T-helper 17 cell (primary cell): ENCODE measurements at places on chromosomes 2 and 18.
A peak's percentile ranks its signal among the peaks of the same experiment; 100 is the strongest.

DNA sequence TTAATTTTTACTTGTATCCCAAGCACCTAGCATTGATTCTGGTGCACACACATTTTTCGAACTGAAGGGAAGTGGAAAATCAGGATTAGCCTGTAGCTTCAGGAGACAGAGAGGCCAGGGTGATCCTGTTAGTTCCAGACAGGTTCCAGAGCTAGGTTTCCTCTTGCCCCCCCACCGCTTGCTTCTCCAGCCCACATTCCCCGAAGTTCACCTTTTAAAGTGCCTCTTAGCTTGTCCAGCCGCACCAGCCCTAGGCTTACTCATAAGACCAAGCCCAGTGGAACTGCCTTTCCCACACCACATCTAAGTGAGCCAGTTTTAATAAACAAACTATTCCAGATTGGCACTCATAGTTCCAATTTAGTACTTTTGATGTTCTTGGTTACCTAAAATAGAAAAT is 898.6 kb upstream of the KLHL29 start:
- DNase-seq: no peak
- no peaks in the 10 kb centered on the region for H3K4me1 ChIP-seq
- no peaks in the 10 kb centered on the region for H3K27me3 ChIP-seq
- H3K27ac ChIP-seq: no peak overlapping the region

DNA sequence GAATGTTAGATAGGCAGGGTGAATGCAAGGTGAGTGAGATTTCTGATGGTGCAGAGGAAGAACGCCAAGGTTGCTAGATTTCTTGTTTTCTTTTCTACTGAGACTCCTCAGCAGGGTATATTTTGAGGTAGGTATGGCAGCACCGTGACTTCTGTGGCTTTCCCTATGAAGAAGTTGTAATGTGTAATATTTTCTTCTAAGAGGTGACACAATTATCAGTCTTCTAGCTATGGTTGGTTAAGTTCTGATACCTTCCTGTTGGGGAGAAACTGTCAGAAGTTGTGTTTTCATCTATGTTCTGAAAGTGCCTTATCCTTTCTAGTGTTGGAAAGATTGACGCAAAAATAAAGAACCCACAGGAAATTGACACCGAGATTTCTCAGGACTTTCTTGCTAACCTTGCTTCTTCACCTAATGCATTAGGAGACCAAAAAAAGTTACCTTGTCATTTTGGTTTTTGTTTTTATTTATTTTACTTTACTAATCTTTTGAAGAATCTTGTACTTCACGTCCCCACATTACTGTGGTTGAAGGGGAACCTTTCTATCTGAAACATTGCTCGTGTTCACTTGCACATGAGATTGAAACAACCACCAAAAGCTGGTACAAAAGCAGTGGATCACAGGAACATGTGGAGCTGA is 11.9 kb downstream of the IL18R1 start:
- peaks cover 11% of the 10 kb centered on the region for H3K36me3 ChIP-seq
- peaks cover 35% of the 10 kb centered on the region for H3K4me1 ChIP-seq
- DNase-seq: no peak
- peak overlapping the region; percentile 98 for H3K27ac ChIP-seq
- peak overlapping the region; percentile 85 for H3K4me3 ChIP-seq
- H3K27me3 ChIP-seq: no peaks in the 10 kb centered on the region

GRCh38 chr2:242054881-242055801 is 185.6 kb downstream of the RTP5 start:
- DNase-seq: no peak
- no peak overlapping the region for H3K4me3 ChIP-seq

DNA sequence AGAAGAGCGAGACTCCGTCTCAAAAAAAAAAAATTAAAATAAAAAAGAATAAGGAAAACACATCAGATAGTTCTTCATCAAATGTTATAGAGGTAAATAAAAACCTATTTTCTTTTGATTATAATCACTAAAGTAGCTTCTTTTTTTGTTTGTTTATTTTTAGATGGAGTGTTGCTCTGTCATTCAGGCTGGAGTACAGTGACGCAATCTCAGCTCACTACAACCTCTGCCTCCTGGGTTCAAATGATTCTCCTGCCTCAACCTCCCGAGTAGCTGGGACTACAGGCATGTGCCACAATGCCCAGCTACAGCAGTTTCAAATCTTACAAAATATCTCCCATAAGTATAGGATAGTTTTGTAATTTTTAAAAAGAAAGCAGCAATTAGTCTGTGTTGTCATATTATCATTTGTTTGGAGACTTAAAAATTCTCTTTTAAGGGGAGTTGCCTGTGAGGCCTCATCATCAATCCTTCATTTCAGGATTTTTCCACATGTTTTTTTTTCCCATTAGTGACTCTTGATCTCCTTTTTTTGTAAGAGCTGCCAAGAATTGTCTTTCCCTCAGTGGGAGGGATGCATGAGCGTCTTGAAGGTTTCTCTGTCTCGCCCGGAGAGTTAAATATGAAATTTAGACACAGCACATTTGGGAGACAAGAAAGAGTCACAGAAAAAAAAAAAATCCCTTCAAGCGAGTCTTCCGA is 275.9 kb downstream of the CDCA7 start:
- DNase-seq: no peak
- H3K4me3 ChIP-seq: no peak overlapping the region
- no peak overlapping the region for H3K27ac ChIP-seq
- H3K36me3 ChIP-seq: peaks cover 2% of the 10 kb centered on the region
- H3K27me3 ChIP-seq: peaks cover 53% of the 10 kb centered on the region

DNA sequence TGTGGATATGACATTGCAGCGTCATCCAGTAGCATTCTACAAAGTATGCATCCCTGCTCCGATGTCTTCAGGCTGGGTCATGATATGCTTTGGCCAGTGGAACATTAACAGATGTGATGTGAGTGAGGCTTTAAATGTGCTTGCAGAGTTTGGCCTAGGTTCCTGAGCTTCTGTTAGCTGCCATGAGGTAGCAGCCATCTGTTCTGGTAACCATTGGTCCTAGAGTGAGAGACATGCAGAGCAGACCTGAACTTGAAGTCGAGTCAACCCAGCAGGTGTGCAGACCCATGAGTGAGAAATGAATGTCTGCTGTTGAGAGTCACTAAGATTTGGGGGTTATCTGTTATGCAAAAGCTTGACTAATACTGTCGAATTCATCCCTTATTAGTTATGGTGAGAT is 73.8 kb upstream of the NABP1 start:
- peaks cover 7% of the 10 kb centered on the region for H3K4me1 ChIP-seq
- H3K4me3 ChIP-seq: no peak overlapping the region
- no peak for DNase-seq
- H3K36me3 ChIP-seq: no peaks in the 10 kb centered on the region
- peaks cover 4% of the 10 kb centered on the region for H3K27me3 ChIP-seq
- H3K27ac ChIP-seq: no peak overlapping the region

DNA sequence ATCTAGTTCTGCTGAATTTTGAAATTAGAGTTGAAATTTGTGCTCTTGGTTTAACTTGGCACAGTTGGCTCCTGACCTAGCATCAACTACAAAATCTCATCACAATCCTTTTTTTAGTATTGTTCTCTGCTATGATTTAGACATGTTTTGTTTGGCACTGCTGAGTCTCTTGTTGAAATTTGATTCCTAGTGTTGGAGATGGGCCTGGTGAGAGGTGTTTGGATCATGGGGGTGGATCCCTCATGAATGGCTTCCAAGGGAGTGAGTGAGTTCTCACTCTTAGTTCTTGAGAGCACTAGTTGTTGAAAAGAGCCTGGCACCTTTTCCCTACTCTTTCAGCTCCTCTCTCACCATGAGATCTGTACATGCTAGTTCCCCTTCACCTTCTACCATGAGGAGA is 605.6 kb upstream of the SLC39A10 start:
- H3K27me3 ChIP-seq: no peaks in the 10 kb centered on the region
- H3K36me3 ChIP-seq: no peaks in the 10 kb centered on the region
- no peak overlapping the region for H3K27ac ChIP-seq
- DNase-seq: no peak
- no peak overlapping the region for H3K4me3 ChIP-seq

DNA sequence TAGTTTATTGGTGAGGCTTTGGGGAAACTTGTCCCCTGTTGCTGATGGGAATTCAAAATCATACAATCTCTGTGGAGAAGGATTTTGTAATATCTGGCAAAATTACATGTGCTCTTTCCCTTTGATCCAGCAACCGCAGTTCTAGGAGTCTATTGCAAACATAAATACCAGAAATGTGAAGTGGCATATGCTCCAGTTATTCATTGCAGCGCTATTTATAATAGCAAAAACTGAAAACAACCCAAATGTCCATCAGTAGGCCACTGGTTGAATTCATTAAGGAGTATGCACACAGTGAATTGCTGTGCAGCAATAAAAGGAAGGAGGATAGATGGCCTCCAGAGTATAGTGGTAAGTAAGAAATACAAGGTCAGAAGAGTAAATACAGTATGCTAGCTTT is 76.5 kb downstream of the HNRNPLL start:
- no peak for DNase-seq
- H3K27me3 ChIP-seq: peaks cover 23% of the 10 kb centered on the region
- no peak overlapping the region for H3K4me3 ChIP-seq
- H3K27ac ChIP-seq: no peak overlapping the region
- H3K36me3 ChIP-seq: peaks cover 2% of the 10 kb centered on the region
- peaks cover 5% of the 10 kb centered on the region for H3K4me1 ChIP-seq

- H3K36me3 ChIP-seq: no peaks in the 10 kb centered on the region
- H3K27me3 ChIP-seq: no peaks in the 10 kb centered on the region
- no peak overlapping the region for H3K4me3 ChIP-seq
- no peak for DNase-seq
- H3K27ac ChIP-seq: no peak overlapping the region
Observed at GRCh38 chr2:241193271-241193670, 4.8 kb downstream of the ANO7 start.

- no peak overlapping the region for H3K27ac ChIP-seq
- no peak for DNase-seq
- no peak overlapping the region for H3K4me3 ChIP-seq
- H3K36me3 ChIP-seq: no peaks in the 10 kb centered on the region
- no peaks in the 10 kb centered on the region for H3K4me1 ChIP-seq
Observed at GRCh38 chr2:134985061-134985460, 62.2 kb downstream of the MAP3K19 start.

DNA sequence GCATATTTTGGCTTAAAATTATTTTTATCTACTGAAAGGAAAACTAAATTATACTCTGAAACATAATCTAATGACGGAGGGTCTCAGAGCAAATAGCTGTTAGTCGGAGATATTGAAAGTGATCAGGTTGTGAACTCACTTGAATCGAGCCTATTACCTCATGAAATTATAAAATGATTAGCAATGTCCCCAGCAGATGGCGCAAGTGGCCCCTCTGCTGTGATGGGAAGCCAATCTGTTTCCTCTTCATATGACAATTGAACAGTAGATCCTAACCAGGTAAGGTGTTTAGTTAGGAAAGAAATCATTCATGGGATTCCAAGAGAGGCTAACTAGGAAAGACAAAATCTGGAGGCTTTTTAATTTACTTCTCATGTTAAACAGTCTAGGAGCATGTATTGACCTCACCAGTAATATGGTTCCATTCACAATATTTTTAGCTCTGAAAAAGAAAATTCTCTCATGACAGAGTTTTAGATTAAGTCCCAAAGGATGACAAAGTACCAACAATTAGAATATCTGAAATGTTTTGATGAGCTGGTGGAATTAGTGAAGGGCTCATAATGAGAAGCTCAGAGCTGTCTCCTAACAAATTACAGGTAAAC is 29.9 kb upstream of the MPPE1 start:
- no peak overlapping the region for H3K4me3 ChIP-seq
- H3K4me1 ChIP-seq: no peaks in the 10 kb centered on the region
- peak; percentile 60 for DNase-seq
- no peaks in the 10 kb centered on the region for H3K36me3 ChIP-seq
- H3K27me3 ChIP-seq: no peaks in the 10 kb centered on the region
- no peak overlapping the region for H3K27ac ChIP-seq

- no peak overlapping the region for H3K27ac ChIP-seq
- DNase-seq: no peak
- H3K27me3 ChIP-seq: peaks cover 58% of the 10 kb centered on the region
- peaks cover 3% of the 10 kb centered on the region for H3K36me3 ChIP-seq
- H3K4me3 ChIP-seq: no peak overlapping the region
Observed at GRCh38 chr18:34972765-34973414, 68.3 kb upstream of the MAPRE2 start.

- no peak overlapping the region for H3K4me3 ChIP-seq
- no peak overlapping the region for H3K27ac ChIP-seq
- peaks cover 3% of the 10 kb centered on the region for H3K4me1 ChIP-seq
- no peak for DNase-seq
Observed at GRCh38 chr2:20555954-20556353, 94.9 kb downstream of the HS1BP3 start.

DNA sequence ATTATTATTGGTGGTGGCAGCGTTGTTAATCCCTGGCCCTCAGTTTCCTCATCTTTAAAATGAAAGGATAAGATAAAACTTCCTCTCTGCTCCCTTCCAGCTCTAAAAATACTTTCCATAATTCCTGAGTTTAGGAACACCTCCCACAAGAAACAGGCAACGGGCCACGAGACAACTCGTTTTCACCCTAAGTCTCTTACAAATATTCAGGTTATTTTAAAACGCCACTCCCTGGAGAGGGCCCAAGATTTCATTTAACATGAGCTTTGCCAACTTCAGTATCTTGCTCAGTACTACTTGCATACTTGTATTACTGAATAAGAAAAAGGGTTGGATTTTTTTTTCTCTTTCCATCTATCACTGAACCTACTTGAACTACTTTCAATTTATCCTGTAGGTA is 611.1 kb upstream of the FANCL start:
- DNase-seq: no peak
- no peak overlapping the region for H3K27ac ChIP-seq
- no peak overlapping the region for H3K4me3 ChIP-seq
- no peaks in the 10 kb centered on the region for H3K27me3 ChIP-seq

GRCh38 chr18:36149514-36150289 is 20.0 kb downstream of the ELP2 start:
- H3K27ac ChIP-seq: peak overlapping the region; percentile 59
- no peak for DNase-seq
- H3K36me3 ChIP-seq: peaks cover 10% of the 10 kb centered on the region
- no peak overlapping the region for H3K4me3 ChIP-seq
- peaks cover 7% of the 10 kb centered on the region for H3K4me1 ChIP-seq

- no peak overlapping the region for H3K4me3 ChIP-seq
- H3K4me1 ChIP-seq: peaks cover 6% of the 10 kb centered on the region
- H3K27me3 ChIP-seq: no peaks in the 10 kb centered on the region
- no peaks in the 10 kb centered on the region for H3K36me3 ChIP-seq
- no peak for DNase-seq
- H3K27ac ChIP-seq: no peak overlapping the region
Observed at GRCh38 chr2:111666160-111666559, 217.8 kb downstream of the ANAPC1 start.

DNA sequence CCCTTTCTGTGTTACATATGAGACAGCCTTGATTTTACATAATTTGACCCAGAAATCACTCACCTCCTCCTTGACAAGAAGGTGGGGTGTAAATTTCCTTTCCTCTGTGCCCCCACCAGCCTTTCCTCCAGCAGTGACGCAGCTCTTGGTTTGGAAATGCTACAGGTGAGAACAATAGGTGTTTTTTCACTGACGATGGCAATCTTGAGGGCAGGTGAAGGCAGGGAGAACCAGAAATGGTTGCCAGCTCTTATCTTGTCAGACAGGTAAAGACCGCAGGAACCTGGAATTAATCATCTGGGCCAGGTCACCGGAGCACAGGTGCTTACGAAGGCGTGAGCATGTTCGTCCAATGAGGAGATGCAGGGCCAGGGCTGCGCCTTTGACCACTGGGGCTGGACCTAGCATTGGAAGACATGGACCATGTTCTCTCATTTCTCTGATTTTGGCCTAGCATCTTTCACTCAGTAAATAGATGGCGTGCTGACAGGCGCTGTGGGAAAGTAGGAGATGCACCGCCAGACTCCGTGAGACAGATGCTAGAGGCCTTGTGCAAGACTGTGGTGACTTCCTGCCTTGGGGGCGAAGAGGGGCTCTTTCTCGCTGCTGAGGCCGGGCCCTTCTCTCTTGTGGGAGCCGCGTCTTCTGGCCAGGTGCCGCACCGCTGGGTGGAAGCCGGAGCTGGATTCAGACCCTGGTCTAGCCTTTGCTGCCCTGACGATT is 4.0 kb downstream of the CIDEA start:
- H3K27ac ChIP-seq: no peak overlapping the region
- DNase-seq: no peak
- H3K4me1 ChIP-seq: peaks cover 2% of the 10 kb centered on the region
